Hepatocyte (in vitro differentiated cells): ENCODE measurements at places on chromosomes 5 and 9.

DNA sequence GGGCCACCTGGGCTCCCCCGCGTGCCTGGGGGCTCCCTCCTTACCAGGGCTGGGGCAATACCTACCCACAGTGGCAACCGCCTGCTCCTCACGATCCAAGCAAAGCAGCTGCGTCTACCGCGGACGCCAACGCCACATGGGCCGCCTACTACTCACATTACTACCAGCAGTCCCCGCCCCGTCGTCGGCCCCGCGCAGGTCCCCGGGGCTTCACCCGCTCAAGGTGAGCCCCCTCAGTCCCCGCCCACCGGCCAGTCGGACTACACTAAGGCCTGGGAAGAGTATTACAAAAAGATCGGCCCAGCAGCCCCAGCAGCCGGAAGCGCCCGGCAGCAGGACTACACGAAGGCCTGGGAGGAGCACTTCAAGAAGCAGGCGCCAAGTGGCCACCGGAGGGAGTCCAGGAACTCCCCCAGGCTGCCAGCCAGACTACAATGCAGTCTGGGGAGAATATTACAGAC is 106.0 kb upstream of the MTAP start:
- DNase-seq: no peak

GRCh38 chr9:112338561-112338960 is 5.1 kb upstream of the PTBP3 start:
- peak; percentile 41 for DNase-seq

GRCh38 chr5:168005093-168005492 is 286.4 kb upstream of the WWC1 start:
- DNase-seq: no peak

- DNase-seq: no peak
These were observed 88.4 kb upstream of the FST start for GRCh38 chr5:53392073-53392472.

- DNase-seq: no peak
These were observed 86.0 kb downstream of the FBXL7 start for GRCh38 chr5:15585841-15586591.

DNA sequence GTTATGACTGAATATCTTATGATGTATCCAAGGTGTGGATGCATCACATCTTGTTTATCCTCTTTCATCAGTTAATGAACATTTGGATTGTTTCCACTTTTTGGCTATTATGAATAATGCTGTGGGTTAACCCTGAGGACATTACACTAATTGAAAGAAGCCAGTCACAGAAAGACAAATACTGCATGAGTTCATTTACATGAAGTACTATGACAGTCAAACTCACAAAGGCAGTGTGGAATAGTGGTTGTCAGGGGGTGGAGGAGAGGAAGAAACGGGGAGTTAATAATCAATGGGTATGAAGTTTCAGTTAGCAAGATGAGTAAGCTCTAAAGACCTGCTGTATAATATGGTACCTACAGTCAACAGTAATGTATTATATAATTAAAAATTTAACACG is 409.4 kb upstream of the CTNND2 start:
- DNase-seq: no peak

- DNase-seq: peak; percentile 68
These were observed 27.8 kb downstream of the PRLR start for GRCh38 chr5:35202319-35203111.

DNA sequence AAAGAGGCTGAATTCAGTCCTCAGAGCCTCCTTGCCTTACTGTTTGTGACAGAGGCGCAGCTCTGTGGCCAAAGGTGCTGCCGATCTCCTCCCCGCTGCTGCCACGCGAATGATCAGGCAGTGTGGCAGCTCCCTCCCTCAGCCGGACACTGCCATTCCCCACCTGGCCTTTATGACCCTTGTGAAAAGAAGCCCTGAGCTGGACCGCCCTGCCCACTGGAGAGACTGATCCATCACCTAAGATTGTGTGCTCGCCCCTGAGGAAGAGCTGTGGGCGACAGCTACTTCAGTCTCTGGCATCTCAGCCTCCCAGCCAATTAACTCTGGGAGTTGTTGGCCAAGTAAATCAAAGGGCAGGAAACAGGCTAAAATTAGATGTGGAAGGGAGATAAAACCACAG is 90.9 kb downstream of the CARTPT start:
- DNase-seq: no peak

GRCh38 chr9:34994900-34995669 is 5.5 kb downstream of the DNAJB5 start:
- DNase-seq: no peak
